ENCODE measurements at places on chromosomes 11 and 22.
A peak's percentile ranks its signal among the peaks of the same experiment; 100 is the strongest.

DNA sequence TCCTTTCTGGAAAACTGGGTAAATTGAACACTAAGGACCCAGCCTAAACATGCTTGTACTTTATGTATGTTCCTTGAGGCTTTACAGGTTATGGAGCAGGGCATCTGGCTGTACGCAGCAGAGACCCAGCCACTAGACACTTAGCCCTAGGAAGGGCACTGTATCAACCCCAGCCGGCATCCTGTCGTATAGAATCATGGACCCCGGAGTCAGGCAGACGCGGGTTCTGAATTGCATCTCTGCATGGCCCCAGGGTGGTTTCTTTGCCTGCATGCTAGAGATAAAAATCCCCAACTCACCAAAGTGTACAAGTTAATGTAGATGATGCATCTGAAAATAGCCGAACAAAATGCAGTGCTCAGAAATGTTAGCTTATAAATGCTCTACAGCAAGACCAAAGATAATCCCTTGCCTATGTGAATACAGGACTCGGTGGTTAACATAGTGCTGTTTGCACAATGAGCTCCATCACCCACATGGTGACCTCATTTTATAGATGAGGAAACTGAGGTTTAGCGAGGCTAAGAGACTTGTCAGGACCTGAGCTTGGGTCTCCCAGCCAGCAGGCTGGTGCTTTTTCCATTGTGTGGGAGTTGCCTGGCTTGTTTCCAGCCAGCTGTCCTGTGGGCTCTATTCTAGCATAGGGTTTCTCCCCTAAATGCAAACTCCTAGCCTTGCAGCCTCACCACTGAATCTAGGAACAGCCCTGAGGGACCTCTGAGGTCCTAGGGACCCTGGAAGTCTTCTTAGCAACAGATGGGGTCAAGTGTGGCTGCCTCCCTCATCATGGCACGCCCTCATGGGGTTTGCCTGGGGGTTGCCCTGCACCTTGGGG lies 7.3 kb downstream of the CD6 start:
- DNase-seq: peak; percentile 36

GRCh38 chr11:16167706-16168487 lies 188.4 kb downstream of the SOX6 start:
- DNase-seq: no peak

DNA sequence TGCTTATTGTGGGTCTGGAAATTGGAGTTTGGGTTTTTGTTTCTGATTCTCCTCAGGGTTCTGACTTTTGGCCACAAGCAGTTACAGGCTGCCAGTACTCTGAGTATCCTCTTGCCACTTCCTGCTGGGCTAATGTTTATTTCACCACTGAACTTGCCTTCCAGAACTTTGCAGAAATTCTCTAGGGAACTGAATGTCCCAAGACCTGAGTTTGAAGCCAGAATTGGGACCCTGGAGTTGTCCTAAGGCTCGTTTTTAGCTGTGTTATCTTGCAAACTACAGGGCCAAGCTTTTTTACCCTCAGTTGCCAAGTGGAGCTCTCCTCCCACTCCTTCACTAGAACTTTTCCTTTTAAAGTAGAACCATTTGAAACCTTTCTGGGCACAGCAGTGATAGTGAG lies 89.9 kb downstream of the FAT3 start:
- DNase-seq: no peak

DNA sequence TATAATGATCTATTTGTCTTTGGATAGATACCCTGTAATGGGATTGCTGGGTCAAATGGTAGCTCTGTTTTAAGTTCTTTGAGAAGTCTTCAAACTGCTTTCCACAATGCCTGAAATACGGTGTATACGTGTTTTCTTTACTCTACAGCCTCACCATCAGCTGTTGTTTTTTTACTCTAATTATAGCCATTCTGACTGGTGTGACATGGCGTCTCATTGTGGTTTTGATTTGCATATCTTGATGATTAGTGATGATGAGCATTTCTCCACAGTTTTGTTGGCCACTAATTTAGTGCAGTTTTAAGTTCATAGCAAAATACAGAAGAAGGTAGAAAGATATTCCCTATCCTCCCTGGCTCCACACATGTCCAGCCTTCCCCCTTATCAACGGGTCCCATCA lies 26.3 kb upstream of the VPREB1 start:
- DNase-seq: no peak

DNA sequence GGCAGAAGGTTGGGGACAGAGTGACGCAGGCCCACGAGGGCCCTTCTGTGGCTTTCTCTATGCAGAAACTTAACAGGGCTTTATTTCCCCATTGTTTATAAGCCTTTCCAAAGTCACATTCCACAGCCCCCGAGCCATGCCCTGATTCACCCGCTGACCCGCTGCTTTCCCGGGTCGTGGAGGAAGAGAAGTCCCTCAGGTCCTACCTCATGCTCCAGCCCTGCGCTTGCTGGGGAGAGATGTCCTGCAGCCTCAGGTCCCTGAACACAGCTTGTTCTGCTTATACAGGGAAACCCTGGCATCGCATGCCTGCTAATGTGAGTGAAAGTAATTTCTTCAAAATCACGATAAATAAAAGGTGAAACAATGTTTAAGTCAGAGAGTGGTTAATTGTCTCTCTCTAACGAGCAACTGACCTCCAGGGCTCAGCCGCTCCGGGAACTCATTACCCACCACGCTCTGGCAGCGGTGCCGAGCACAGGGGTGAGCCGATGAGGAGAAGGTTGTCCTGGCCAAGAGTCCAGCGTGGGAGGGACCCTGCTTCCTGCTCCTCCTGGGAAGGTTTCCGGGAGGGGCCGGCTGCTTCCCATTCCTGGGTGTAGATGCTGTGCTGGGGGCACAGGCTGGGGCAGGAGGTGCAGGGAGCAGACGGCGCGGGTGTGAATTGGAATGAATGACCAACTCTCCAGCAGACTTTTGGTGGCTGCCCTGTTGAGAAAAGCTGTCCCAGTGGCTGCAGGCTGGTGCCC lies 595.2 kb downstream of the BRD1 start:
- no peak for DNase-seq

DNA sequence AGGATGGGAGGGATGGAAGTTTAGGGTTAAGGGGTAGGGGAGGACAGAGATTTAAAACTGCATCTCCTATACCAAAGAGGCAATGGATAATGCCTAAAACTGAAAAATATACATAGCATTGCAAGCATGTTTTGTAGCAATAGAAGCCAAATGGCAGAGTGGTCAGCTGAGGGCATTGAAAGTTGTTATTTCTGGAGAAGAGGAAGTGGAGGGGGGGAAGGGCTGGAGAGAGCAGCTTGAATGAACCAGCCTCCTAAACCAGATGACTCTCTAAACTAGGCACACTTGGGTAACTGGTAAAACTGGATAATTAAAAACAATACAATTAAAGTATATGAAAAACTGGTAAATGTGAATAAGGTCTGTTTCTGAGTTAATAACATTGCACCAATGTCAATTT lies 70.3 kb upstream of the TP53I11 start:
- DNase-seq: no peak

DNA sequence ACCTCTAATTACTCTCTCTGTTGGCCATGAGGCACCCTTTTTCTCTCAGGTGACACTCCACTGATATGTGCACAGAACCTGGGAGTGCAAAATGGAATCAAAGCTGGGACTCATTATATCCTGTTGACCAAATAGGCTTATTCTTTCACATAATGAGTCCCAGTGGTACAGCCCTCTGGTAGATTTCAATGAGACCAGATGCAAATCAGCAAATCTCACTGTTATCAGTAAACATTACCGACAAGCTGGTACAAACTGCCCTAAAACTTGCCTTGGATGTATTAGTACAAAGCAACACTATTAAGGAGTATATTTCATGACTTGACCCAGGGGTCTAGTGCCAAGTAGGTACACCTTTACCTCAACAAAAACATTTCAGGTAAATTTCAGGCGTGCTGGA lies 128.3 kb downstream of the DDX10 start:
- DNase-seq: no peak

- no peak for DNase-seq
Measured at GRCh38 chr11:31796499-31797189, 14.5 kb downstream of the PAX6 start.

DNA sequence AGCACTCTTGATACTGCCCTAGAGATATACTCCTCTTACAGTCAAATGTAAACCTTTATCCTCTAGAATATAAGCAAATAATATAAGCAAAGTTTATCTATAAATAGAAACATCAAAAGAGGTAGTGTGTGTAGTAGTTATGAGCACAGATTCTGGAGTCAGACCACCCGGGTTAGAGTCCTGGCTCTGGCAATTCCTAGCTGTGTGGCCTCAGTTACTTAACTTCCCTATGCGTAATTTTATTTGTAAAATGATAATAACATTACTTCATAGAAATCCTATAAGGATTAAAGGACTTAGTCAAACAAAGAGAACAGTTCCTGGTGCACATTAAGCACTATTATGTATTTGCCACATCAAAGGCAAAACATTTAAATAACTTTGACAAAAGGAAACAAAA lies 7.0 kb downstream of the MSANTD4 start:
- DNase-seq: no peak

GRCh38 chr11:19711911-19712280 lies 741 bp upstream of the NAV2 start:
- no peak for DNase-seq

DNA sequence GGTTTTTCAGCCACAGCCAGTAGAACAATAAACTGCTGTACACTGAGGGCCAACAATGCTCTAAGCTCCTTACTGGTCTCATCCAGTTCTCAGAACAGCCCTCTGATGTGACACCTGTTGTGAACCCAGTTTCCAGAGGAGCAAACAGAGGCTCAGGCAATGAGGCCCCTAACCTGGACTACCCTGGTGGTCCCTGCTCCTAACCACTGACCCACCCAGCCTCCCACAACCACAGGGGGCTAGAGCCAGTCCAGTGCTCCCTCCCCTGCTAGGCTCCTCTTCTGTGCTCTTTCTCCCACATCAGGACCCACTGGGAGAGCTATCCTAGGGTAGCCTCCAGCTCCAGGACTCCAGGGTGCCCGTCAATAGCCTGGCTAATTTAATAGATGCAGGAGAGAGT lies 4.1 kb upstream of the SMARCB1 start:
- no peak for DNase-seq

- no peak for DNase-seq
Measured at GRCh38 chr11:74620531-74620930, 28.1 kb downstream of the POLD3 start.

- no peak for DNase-seq
Measured at GRCh38 chr22:47784367-47784983, 1022.0 kb downstream of the TBC1D22A start.

GRCh38 chr11:67482827-67483798 lies at the start of gene AIP:
AIP (plus strand) TSS chr11:67483026; CDS start chr11:67483159, 133 bp downstream.
- DNase-seq: peak; percentile 97

- no peak for DNase-seq
Measured at GRCh38 chr11:73446766-73447165, 70.6 kb downstream of the RELT start.

DNA sequence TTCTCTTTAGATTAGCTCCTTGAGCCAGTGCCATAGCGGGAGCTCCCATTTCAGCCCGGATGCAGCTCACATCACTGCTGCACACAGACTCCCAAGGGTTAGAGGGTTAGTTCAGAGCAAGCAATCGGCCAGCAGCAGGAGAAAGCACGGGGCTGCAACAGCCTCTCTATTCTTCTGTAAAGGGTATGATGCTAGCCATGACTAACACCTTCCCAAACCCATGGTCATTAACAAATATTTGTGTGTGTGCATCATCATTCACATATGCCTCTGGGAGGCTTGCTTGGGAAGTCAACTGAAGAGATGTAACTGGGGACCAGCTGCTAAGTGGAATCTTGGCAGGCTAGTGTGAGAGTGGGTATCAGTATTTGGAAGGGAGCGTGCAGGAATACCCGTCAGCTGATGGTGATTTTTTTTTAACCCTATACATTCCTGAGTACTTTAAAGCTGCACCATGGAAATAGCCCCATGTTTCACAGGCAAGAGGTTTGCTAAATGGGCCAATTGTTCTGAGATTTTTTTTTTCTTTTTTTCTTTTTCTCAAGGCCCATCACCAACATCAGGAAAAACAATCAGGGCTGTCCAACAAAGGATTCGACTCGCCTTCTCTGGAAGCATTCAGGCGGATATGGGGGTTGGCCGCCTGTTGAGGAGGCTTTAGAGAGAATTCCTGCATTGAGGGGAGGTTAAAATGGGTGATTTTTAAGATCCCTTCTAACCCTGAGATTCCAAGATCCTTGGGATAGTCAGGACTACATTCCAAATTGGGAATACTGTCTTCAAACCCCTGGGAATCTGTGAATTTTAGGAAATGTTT lies 33.2 kb upstream of the CCDC89 start:
- DNase-seq: peak; percentile 92
